ENCODE measurements at places on chromosomes 7 and 10.

DNA sequence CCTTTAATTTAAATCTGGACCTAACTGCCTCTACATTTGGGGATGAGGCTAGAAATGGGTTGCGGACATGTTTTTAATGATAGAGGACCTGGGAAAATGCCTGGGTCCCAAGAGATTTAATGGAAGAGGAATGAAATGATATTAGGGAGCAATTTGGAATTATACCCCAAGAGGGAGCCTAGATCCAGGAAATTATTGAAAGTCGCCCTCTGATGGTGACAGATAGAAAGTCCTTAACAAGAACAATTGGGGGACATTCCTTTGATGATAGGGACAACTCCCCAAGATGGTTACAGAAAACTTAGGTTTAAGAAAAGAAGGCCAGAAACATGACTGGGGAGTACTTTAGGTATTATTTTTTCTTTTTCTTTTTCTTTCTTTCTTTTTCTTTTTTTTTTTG, 9.5 kb upstream of the TSGA13 start:
- DNase-seq, result no peak

- DNase-seq, result no peak
These were observed 103.1 kb upstream of the AFAP1L2 start for GRCh38 chr10:114507449-114507848.

- no peak for DNase-seq
These were observed 40.8 kb downstream of the RGS10 start for GRCh38 chr10:119501690-119502089.

- DNase-seq, result no peak
These were observed 82.6 kb upstream of the PRKG1 start for GRCh38 chr10:50991456-50992355.

DNA sequence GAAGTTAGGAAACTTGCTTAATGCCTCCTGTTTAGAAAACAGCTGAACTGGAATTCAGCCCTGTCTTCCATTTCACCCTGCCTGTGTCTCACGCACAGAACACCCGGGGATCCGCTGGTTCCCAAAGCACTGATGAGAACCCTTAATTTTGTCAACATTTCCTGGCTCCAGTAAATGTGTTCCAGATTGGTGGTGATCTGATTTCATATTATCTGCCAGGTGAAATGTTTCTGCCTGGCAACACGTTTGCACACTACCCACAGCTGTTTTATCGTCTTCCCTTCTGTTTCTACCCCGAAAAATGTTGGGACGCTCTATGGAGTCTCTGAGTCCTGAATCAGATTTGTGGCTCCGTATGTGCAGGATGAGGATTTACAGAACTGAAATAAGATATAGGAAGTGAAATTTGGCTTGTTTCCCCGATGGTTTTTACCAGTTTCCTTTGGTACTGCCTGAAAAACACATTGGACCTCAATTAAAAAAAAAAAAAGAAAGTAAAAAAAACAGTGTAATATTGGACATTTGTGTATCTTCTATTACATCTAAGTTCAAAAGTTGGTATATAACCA, 29.0 kb downstream of the MRC1 start:
- DNase-seq, result no peak

- no peak for DNase-seq
These were observed 33.6 kb downstream of the IQCE start for GRCh38 chr7:2592375-2592865.

DNA sequence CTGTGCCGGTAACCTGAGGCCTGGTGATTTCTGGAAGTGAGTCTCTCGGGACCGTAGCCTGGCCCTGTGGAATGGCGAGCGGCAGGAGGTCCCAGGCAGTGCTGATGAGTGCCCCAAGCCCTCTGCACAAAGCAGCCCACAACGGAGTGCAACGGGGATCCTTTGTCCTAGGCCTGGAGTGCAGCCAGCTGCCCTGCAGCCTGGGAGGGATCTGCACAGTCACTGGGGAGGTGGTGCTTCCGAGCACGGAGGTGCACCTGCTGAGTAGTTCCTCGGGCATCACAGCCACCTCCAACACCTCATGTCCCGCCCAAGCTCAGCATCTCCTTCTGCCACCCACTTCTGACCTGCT, 162.8 kb upstream of the ZMIZ1 start:
- no peak for DNase-seq

- DNase-seq, result no peak
These were observed 25.8 kb downstream of the DENND10 start for GRCh38 chr10:119129721-119130120.

GRCh38 chr10:110609605-110610004, 34.5 kb upstream of the RBM20 start:
- no peak for DNase-seq

- no peak for DNase-seq
These were observed 84.5 kb downstream of the SORBS1 start for GRCh38 chr10:95476469-95477174.

DNA sequence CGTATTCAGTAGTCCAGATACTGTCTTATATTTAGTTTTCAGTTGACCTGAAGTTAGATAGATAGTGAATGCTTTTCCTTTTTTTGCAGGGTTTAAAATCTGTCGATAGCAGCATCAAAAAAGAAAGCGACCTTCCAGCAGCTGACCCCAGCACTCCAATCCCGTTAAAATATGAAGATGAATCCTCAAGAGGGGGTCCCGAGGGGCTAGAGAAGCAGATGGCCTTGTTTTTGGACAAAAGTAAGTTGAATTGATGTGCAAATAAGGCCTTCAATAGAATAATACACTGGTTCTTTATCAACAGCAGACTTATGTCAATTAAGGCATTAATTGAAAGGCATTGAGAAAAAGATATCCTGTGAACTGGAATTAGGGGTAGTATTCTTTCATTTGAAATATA, 18.7 kb downstream of the EDRF1 start:
- DNase-seq, result no peak

- no peak for DNase-seq
These were observed 477.1 kb downstream of the RPS24 start for GRCh38 chr10:78510566-78511323.

DNA sequence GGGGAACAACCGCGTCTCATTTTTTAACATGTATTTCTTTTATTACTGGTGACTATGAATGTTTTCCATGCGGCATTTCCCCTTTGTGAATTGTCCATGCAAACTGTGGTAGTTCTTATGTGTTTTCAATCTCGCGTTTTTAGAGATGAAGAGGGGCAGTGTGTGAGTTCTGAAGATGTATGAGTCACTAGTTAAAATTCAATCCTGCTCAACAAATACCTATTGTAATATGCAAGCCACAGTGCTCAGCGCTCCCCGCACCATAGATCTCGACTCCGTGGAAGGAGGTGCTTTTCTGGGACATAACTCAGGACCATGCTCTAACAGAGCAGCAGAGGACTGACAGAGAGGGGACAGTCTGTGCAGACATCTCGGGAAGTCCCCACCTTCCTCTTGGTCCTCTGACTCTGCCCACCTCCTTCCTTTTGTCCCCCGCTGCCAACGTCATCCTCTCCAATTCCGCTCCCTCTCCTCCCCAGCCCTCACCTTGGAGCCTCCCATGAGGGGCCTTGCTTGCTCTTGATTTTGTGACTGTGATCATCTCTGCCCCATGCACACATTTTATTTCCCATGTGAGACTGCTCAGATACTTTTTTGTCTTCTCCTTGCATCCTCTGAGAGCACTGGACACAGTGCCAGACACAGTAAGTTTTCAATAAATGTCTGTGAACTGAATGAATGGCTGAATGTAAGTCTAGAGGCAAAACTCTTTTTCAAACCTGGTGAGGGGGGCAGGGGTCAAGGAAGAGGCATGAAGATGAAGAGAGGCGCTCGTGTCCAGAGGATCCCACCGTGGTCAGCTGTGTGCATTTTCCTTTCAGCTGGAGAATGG, 42.7 kb upstream of the PLEKHA1 start:
- DNase-seq, result no peak

- DNase-seq, result no peak
These were observed 66.1 kb downstream of the MBL2 start for GRCh38 chr10:52706332-52707070.

- no peak for DNase-seq
These were observed at the start of gene TUBAL3 for GRCh38 chr10:5404208-5405041. Gene TUBAL3, minus strand, starts transcription at chr10:5404828. Its CDS starts 36 bp downstream, at chr10:5404792.

- DNase-seq, result no peak
These were observed 224.8 kb downstream of the RPS24 start for GRCh38 chr10:78258323-78259030.

GRCh38 chr7:156505876-156506275, 134.7 kb upstream of the RNF32 start:
- no peak for DNase-seq

GRCh38 chr10:129965959-129966358, 1.9 kb upstream of the EBF3 start:
- no peak for DNase-seq

DNA sequence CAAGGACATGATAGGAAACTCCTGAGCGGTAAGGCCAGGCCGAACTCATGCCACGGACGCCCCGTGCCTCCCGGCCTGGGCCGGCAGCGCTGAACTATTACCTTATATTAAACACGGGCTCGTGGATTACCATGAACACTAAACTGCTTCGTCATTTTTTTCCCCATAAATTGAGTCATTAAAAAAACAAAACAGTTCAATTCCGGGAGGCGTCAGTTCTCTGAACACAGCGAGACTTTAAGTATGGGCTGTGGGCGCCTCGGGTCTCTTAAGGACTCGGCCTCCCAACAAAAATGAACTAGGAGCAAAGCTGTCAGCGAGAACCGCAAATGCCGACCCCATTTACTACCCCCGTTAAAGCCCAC, 519 bp downstream of the PITRM1 start:
- peak; percentile 31 for DNase-seq

DNA sequence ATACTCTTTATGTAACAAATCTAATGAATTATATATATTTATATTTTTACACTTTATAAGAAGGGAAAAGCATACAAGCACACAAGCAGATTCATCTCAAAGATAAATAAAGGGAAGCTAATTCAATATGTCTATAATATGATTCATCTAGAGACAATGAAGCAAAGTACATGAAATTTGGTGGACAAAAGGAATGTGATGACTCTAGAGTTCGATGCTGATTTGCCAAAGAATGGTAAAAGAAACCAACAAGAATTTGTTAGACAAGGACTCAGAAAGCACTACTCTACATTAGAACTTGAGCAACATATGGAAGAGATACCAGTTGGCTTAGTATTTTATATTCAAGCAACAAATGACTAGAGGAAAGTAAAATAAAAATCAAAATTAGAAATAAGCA, 536.5 kb upstream of the TEX47 start:
- DNase-seq, result no peak

GRCh38 chr7:81887098-81888090, 117.5 kb upstream of the HGF start:
- no peak for DNase-seq

DNA sequence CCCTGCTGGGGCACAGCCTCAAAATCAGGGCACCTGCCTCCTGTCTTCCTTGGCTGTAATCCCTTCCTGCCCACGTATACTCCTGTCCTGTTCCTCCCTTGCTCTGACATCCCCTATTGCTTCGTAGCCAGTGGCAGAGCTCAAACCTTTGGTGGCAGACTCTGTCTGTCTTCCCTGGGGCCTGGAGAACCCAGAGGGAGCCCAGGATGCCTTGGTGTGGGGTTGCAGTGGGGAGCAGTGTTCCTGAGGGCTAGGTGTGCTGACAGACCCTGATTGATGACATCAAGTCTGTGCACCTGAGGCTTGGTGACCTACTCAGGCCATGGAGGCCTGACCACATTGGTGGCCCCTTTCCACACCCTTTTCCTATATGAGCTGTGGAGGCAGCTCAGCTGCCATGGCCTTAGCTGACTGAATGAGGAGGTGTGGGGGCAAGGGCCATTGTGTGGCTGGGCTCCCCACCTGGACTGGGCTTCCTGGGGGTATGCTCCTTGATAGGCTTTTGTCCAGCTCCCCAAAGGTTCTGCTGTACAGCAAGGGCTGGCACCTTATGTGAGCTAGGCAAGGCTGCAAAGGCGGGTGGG, 5.4 kb upstream of the GCK start:
- DNase-seq, result no peak

- DNase-seq, result no peak
These were observed 33.3 kb upstream of the TES start for GRCh38 chr7:116177009-116177408.

DNA sequence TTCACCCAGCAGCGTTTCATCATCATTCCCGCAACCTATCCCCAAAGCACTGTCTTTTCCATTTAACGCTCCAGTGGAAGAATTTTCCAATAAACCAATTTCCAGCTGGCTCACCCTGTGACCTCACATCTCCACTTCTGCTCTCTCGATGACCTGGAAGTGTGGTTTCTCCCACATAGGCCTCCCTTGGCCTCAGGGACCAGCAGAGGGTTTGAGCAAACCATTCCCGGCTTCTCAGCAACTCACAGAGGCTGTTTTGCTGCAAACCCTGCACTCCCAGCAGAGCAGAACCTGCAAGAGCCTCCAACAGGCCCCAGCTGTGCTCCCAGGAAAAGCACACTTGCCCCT, 523.0 kb upstream of the FOXK1 start:
- DNase-seq, result no peak

GRCh38 chr10:65660006-65660405, 1265.8 kb upstream of the LRRTM3 start:
- DNase-seq, result no peak

DNA sequence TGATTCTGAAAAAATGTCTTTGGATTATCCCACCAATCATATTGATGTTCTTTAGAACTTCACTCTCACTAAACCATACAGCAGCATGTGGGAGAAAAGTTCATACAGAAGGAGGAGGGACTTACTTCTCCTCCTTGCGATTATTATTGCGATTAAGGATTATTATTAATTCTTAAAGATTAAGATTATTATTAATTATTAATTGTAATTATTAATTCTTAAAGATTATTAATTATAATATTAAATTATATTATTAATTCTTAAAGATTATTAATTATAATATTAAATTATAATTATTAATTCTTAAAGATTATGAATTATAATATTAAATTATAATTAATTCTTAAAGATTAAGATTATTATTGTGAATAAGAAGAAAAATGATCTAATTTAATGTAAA, 80.5 kb downstream of the MACC1 start:
- no peak for DNase-seq

- no peak for DNase-seq
These were observed 51.1 kb downstream of the YKT6 start for GRCh38 chr7:44251881-44252280.

DNA sequence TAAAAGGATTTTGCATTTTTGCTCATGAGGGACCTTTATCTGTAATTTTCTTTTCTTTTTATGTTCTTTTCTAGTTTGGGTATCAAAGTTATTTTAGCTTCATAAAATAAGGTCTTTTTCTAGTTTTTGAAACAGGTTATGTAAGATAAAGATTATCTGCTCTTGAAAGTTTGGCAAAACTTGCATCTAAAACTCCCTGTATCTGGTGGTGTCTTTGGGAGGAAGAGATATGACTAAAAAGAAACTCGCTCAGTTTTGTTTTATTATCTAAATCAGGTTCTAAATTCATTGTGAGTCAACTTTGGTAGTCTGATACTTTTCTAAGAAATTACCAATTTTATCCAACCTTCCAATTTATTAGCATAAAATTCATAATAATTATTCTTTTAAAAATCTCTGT, 55.1 kb downstream of the VCL start:
- no peak for DNase-seq

DNA sequence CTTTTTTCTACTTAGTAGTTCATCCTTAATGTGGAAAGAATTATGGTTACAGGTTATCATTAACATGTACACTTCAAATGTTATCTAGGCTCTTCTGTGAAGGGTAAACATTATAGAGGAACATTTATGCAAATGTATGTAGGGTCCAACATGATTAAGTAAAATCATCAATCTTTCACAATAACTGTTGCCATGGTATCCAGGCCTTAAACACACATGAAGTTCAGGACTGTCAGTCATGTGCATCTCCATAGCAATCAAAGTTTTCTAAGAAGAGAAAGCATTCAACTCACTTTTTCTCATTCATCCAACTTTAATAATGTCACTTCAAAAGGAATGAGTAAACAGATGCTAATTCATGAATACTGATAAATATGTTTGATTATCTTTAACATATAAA, 83.6 kb downstream of the DNAJC1 start:
- DNase-seq, result no peak
